ENCODE measurements at places on chromosomes 1 and 21. TPM values are rescaled to one million over a fixed set of nuclear protein-coding genes. Genes with fewer than 3 reads are reported as not detected.

PROX1 gene
- 46.5 TPM for total RNA-seq

DNA sequence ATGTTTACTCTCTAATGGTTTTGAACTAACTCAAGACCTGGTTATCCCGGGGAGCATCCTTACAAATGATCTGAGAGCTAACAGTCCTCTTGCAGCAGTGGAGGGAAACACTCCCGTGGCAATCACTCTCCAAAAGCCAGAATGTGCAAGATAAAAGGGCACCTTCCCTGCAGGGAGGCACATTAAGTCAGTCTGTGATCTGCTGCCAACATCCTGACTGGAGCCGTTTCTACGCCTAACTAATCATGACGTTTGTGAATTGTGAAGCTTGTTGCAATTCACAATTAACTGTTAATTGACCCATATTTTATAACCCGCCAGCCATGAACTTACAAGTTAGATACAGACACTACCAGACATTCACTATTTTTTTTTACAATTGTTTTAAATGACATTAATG lies 52.1 kb upstream of the LGALS8 start:
- no peak for DNase-seq

DNA sequence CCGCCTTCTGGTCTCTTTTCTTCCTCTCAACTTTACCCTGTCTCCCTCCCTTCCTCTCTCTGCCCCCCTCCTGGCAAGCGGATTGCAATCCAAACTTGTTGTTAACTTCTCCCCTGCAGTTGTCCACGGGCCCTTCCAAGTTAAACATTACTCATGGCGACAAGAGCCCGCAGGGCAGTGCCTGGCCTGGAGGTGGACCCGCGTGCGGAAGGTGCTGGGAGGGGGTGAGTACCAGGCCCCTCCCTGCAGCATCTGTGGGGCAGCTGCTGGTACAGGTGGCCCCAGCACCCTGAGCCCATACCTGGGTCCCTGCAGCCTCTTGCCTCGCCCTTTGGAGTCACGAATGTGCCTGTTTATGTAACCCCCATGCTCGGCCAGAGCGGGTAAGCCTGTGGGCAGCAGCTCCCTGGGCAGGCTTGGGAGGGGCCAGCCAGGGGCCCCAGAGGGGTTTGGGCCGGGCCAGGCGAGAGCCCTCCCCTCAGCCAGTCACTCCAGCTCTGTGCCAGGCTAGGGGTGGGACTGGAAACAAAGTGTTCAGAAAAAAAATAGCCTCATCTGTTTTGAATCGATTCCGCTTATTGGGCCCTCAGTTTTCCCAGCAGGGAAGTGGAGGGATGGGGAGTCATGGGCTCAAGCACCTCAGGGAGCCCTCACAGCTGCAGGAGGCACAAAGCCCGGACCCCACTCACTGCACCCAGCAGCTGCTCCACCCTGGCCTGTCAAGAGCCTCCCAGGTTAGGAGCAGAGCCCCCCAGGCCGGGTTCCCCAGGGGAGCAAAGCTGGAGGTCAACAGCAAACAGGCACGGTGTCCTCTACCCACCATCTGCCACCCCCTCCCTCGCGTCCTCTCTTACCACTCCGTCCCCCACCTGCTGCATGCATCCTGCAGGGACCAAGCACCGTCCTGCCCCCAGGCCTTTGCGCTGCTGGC lies 14.0 kb upstream of the FAAP20 start:
- peak; percentile 89 for DNase-seq

RNF186 gene
- not detected for total RNA-seq

SDCCAG8 gene
- total RNA-seq, result 29.0 TPM

LCE1A gene
- total RNA-seq, result not detected

DNA sequence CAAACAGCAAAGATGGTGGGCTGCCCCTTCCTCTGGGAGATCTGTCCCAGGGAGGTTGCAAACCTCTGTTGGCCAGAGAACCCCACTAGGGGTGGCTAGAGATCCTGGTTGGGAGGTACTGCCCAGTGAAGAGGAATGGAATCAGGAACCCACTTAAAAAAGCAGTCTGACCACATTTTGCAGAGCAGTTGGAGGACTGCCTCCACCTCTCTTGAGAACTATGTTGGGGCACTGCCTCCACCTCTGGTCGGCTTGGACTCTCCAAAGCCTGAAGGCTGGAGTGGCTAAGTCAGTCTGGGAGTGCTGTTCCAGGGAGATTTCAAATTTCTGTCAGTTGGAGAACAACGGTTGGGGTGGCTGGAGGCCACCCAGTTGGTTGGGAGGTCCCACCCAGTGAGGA lies 58.6 kb downstream of the TNFSF4 start:
- DNase-seq, result no peak

All from right atrium auricular region (tissue), 2 donors.